ELR (cell line): ENCODE measurements at places on chromosomes 5 and 9.

DNA sequence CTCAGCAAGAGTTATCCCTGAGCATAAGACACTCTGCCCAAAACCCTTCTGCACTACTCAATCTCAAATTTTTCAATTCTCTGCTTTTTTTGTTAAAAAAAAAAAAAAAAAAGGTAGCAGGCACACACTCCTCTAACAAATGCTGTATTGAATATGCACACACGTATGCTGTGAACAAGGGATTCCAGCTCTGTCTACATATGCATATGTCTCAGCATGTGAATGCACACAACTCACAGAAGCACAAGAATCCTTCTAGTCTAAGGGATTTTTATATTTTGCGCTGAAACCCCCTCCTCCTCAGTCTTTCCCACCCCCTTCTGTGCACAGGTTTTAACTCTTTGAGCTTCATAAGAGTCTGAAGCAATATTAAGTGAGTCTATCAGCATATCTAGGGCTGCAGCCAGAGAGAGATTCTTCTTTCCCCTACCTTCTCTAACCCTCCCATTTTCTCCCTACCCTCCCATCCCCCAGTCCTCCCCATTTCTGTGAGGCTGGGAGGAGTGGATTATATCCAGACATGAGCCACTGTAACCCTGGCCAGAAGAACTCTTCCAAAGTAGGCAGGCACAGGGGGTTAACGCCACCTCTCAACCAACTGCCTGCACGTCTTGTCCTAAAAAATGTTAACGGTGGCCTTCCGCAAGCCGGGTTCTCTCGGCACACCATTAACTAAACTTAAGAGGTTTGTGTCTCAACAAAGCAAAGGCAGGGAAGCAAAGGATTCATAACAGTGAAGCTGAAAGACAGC lies 1.0 kb downstream of the GABRB2 start:
- no peak for DNase-seq

GRCh38 chr5:156879665-156880285 lies 29.7 kb downstream of the PPP1R2B start:
- DNase-seq = no peak

DNA sequence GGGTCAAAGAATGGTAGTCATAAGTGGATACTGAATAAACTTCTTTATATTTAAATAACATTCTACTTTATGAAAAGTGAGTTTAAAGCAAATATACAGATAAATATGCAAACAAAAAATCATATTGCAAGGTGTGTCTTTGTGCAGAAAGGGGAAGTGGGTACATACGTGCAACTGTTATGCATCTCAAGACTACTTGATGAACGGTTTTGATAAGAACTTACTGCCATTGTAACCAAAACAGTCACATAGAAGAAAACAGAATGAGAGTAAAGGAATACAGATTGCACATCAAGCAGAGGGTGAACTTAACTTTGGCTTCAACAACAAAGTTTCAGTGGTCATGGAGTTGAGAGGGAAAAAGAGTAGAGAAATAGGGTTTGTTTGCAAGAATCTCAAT lies 9.9 kb downstream of the CAMK4 start:
- DNase-seq = no peak

DNA sequence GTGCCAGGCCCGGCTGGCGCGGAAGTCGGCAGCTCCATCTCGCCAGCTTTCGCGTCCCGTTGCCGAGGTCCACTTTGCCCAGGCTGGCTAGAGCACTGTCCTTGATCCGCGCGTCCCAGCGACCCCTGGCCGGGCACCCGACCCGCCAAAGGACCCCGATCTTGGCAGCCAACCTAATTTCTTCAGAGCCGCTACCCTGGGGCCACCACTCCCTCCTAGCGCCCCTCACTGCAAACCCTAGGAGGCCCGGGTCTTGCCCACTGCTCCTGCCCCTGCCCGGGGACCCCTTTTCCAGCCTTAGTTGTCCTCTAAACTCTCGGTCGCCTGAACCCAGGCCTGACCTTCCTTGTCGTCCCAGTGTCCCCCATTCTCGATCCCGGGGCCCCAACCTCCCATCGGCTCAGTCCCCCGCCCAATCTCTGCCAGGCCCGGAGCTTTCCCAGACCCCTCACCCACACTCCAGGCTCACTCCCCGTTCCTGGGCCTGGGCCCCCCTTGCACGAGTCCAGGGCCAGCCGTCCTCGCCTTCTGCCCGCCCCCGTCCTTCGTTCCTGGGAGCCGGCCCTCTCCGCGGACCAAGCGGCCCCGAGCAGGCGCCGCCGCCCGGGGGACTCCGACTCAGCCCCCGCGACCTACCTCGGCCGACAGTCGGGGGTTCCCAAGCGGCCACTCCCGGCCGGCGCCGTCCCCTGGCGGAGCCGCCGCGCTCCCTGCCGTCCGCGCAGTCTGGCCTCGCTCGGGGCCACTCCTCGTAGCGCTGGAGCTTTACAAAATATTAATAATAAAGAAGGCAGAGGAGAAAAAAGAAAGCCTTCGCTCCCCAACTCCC lies 701 bp upstream of the LMX1B start:
- no peak for DNase-seq

GRCh38 chr5:123671042-123671441 lies 159.1 kb downstream of the CSNK1G3 start:
- DNase-seq = peak; percentile 65
